Stimulated activated CD8-positive, alpha-beta memory T cell treated with anti-CD3 and anti-CD28 coated beads, Interleukin-2, amount 100 ng/mL, for 1 hour (primary cell): ENCODE measurements at places on chromosomes 11 and 22.

GRCh38 chr11:60634126-60634525, 65.3 kb upstream of the MS4A8 start:
- DNase-seq: no peak

GRCh38 chr22:35727436-35727835, 9.8 kb downstream of the APOL5 start:
- DNase-seq: no peak

DNA sequence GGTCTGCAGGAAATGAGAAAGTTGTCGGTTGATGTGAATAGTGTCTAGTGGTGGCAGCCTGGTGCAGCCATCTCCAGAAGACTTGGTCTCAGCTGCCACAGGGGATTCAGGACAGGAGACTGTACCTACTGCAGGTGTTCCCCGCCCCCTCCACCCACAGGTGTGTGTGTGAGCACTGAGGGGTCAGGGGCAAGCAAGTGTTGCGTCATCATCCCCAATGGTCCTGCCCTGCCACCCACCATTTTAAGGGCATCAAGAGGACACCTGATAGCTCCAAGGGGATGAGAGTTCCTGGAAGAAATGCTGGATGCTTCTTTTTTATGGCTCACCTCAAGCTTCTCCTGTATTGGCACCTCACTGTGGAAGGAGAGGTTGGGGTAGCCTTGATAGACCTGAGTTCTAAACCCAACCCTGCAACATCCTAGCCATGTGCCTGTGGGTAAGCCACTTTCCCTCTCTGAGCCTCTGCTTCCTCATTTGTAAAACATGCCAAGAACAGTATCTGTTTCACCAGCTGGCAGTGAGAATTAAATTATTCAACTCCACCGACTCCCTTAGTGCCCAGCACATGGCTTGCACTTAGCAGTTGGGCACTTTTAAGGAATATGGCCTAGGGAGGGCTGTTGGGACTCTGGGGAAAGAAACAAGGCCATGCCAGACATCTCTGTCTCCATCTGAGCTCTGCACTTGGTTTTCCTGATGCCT, 6.1 kb downstream of the C11orf91 start:
- DNase-seq: no peak

GRCh38 chr11:86161837-86162236, 82.7 kb upstream of the EED start:
- no peak for DNase-seq

GRCh38 chr11:101401245-101401644, 182.6 kb downstream of the TRPC6 start:
- DNase-seq: no peak

GRCh38 chr22:33806191-33806590, 114.1 kb downstream of the LARGE1 start:
- DNase-seq: no peak

DNA sequence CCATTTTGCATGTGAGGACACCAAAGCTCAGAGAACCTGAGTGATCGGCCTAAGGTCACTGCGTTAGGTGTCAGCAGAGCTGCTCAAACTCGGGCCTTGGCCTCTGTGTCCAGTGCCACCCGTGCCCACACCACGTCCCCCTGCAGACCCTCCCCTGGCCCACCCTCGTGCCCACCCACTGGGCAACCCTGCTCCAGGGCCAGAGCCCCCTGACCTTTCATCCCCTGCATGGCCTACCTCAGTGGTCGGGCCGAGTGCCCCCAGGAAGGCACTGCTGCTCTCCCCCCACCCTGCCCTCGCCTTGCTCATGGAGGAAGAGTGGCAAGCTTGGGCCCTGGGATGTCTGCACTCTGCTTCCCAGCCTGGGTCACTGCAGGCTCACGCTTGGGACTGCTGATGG, 17.7 kb downstream of the B3GAT1 start:
- DNase-seq: no peak

GRCh38 chr11:90661233-90661632, 438.4 kb upstream of the CHORDC1 start:
- no peak for DNase-seq

DNA sequence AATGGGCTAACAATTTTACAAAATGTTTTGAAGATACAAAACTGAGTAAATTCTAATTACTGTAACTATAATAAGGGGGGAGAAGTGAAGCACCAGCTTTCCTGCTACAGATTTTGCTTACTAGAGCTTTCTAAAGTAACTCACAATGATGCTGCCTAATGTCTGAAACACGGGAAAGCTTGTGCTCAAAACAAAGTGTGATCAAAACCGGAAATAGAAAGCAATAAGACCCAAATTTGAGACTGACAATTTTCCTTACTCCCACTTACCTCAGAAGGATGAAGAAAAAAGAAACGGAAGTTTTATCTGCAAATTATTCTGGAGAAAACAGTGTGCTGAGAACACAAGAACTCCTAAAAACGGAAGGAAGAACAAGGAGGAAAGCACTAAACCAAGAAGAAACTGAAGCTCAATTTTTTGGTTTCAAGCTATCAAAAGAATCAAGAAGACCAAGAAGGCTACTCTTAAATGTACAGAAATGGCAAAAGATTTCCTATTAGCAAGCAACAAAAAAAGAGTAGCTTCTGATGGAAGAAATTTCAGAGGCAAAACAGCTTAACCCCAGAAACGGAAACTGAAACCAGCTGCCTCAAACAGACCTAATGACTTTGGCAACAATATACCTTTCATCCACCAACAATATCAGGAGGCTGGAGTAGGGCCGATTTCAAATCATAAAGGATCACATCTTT, 33.4 kb downstream of the AMBRA1 start:
- DNase-seq: no peak

DNA sequence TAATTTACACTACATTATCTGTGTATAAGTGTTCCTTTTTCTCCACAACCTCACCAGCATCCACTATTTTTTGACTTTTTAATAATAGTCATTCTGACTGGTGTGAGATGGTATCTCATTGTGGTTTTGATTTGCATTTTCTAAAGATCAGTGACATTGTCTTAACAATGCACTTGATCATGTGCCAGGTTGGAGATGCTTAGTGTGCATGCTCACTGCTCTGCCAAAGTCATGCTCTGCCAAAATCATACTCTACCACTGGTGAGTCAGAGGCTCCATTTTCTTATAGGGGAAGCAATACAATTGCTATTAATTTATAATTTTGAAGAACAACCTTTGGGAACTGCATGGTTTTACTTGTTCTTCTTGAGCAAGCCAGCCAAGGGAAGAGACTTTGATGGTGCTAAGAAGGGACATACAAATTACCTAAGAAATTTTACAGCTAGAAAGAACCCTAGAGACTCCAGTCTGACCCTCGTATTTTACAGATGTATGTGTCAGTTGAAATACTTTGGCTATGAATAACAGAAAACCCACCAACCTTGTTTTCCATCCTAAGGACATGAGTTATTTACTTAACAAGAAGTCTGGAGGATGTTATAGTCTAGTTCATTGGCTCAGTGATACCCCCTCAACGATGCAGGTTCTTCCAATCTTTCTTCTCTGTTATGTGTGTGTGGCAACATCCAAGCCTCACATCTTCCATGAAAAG, 368.9 kb downstream of the DDX10 start:
- DNase-seq: no peak

- no peak for DNase-seq
Observed at GRCh38 chr11:30143098-30143705, 87.6 kb upstream of the FSHB start.

GRCh38 chr11:84581083-84581482, 1046.1 kb downstream of the DLG2 start:
- no peak for DNase-seq

DNA sequence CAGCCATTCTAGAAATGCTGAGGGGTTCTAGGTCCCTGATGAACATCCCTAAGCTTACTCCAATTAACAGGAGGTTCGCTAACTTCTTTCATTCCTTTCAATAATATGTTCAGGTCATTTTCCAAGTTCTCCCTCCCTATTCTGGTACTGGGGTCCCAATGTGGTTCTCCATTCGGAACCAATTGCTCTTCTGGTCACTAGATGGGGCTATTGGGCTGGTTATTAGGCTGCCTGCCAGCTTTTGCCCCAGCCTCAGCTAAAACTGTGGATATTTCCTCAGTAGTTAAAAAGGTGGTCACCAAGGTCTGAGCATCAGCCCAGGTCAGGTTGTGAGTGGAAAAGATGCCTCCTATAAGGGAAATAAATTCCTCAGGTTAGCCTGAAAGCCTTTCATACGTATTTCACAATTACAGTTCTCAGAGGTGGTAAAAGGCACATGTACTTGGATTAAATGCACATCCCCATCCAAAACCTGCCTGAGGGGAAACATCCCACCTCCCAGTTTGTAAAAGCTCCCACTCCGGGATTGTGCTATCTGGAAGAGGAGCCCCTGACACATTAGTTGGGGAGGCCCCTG, 161.1 kb upstream of the CCDC179 start:
- DNase-seq: no peak

GRCh38 chr11:20399498-20399897, 12.0 kb downstream of the PRMT3 start:
- no peak for DNase-seq

DNA sequence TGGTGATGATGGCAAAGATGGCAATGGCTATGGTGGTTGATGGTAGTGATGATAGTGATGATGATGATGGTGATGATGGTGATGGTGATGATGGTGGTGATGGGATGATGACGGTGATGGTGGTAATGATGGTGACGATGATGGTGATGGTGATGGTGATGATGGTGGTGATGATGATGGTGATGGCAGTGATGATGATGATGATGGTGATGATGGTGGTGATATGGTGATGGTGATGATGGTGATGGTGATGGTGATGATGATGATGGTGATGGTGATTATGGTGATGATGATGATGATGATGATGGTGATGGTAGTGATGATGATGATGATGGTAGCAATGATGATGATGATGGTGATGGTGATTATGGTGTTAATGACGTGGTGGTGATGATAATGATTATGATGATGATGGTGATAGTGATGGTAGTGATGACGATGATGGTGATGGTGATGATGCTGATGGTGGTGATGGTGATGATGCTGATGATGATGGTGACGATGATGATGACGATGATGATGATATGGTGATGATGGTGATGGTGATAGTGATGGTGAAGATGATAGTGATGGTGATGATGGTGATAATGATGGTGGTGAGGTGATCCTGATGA, 232.1 kb downstream of the BRD1 start:
- no peak for DNase-seq

- no peak for DNase-seq
Observed at GRCh38 chr22:17694752-17695151, 56.2 kb downstream of the BCL2L13 start.

- DNase-seq: no peak
Observed at GRCh38 chr22:50400406-50400805, 57.3 kb downstream of the PPP6R2 start.

DNA sequence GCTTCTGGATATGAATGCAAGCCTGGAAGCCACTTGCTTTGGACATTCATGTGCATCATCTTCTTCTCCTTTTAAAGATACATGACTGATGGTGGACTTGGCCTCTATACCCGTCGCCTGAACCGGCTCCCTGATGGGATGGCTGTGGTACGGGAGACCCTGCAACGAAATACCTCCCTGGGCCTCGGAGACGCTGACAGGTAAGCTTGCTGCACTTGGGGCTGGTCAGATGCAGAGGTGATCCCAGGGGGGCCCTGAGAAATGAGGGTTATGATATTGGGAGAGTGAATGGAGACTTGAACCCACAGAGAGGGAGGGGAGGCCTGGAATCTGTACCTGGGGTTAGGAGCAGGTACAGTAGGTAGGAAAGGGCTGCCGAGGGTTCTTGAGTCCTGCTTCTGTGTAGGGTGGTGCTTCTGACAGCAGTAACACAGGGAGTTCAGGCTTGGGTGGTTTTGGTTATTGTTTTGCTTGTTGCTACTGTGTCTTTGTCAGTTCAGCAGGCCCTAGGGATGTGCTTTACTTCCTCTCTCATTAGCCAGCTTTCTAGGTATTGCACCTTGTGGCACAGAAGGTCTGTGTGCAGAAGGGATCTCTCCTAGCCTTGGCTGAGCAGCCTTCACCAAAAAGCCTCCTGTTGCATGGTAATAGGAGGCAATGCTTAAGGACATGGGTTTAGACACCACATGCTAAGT, 176.1 kb downstream of the DBX1 start:
- no peak for DNase-seq

DNA sequence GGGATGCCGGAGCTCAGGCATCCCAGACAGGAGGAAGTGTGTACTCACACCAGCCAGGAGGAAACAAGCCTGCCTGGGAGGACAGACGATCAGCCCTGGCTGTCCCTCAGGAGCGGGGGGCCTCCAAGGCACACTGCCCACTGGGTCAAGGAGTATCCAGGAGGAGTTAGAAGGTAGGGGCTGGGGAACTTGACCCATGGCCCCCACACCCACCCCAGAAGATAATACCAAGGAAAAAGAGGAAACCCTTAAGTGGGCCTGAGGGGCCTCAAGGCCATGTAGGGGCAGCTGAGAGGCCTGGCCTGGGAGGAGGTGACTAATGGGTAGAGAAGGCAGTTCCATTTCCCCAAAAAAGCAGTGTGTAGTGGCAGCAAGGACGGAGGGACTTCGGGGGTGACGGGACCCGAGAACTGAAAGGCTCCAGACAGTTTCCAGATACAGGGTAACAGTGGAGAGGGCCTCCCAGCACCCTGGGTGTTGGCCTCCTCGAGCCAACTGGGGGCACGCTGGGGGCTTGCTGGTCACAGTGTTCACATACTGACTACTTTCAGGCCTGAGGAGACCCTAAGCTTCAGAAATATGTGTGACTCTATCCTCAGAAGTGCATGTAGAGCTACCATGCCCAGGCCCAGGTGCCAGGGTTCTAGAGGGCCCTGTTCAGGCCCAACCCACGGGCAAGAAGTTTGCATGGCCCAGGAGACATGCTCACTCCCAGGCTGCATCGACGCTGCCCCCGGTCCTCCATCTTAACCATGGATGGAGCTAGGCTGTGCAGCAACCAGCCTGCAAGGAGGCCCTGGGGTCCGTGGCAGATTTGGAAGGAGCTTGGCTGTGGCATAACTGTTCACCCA, 75.7 kb upstream of the PITPNB start:
- no peak for DNase-seq

DNA sequence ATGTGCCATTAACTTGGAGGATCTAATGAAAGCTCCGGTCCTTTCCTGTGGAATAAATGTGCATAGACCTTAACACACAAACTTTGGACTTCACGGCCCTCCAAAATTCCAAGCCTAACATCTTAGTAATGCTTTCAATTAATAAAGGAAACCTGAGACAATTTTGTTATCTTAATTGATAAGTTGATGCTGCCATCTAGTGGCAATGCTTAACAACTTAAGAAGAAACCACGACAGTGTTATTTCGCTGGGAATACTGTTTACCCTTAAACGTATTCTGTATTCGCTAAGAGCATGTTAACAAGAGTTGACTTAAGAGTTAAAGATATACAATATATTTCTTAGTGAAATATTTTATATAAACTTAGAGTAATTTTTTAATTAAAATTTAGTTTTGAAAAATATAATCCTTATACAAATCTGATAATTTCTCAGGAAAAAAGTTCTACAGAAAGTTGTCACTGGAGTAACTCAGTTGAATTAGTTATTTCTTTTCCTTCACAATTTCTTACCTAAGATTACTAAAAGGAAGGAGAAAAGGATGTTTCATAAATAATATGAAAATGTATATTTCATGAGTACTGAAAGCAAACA, 35.0 kb upstream of the OR9G4 start:
- no peak for DNase-seq

GRCh38 chr11:5591613-5592012, 4.8 kb upstream of the TRIM6 start:
- no peak for DNase-seq
